ENCODE measurements at places on chromosomes 12 and 14.

- DNase-seq: no peak
Observed at GRCh38 chr14:73851000-73851399, 631 bp upstream of the PTGR2 start.

- no peak for DNase-seq
Observed at GRCh38 chr12:99281277-99281676, 366.3 kb upstream of the GARIN6 start.

DNA sequence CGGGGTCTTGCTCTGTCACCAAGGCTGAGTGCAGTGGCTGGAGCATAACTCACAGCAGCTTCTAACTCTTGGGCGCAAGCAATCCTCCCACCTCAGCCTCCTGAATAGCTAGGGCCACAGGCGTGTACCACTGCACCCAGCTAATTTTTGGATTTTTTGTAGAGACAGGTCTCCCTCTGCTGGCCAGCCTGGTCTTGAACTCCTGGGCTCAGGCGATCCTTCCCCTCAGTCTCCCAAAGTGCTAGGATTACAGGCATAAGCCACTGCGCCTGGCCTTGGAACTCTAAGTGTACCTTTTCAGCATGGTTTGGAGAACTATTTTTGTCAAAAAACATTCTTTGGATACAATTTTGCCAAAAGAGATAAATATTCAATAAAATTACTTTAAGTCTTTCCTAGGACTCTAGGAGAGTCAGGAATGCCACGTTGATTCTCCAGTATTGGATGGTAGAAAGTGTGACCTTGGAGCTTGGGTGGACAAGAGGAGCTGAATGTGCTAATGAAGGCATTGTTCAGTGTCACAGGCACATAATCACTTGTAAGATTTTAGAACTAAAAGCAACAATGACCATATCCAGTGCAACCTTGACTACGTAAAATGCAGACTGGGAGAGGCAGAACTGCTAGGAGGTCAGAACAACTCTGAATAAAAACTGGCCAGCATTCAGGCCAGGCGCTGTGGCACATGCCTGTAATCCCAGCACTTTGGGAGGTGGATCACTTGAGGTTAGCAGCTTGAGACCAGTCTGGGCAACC lies 2.8 kb downstream of the SRSF9 start:
- DNase-seq: no peak

GRCh38 chr12:18165889-18166288 lies 75.9 kb upstream of the RERGL start:
- DNase-seq: no peak

DNA sequence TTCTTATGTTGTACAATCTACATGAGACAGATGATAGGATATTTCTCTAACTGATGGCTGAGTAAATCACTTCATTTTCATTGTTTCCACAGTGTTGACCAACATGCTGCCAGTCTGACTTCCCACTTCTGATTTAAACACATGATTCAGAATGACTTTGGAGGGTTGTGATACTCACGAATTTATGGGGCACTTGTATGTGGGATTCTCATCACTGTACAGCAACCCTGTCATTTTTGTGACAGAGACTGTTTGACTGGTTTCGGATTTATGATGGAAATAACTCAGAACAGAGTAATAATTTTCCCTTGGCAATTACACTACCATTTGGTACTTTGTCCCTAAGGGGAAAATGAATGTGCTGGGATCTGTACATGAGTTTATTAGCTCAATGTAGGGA lies 333.8 kb downstream of the TRHDE start:
- no peak for DNase-seq

- no peak for DNase-seq
Observed at GRCh38 chr12:120839503-120839902, 64.7 kb downstream of the SPPL3 start.

GRCh38 chr12:49428793-49429192 lies 61.5 kb downstream of the SPATS2 start:
- DNase-seq: no peak

- DNase-seq: no peak
Observed at GRCh38 chr12:26749781-26750180, 83.2 kb downstream of the ITPR2 start.

DNA sequence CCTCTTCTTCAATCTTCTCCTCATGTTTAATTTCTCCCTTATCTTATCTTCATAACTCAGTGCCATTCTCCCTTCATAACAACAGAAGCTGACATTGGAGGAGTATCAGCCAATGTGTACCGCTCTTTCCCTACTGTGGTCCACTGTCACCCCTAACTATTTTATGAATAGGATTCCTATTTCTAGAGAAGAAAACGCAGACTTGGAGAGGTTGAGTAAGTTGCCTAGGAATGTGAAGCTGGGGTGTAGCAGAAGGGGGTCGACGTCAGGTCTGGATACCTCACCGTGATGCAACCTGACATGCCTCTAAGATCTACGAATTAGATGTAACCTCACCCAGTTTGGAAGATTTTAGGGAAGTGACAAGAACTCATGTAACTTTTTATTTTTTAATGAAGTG lies 17.1 kb downstream of the LMO3 start:
- no peak for DNase-seq

DNA sequence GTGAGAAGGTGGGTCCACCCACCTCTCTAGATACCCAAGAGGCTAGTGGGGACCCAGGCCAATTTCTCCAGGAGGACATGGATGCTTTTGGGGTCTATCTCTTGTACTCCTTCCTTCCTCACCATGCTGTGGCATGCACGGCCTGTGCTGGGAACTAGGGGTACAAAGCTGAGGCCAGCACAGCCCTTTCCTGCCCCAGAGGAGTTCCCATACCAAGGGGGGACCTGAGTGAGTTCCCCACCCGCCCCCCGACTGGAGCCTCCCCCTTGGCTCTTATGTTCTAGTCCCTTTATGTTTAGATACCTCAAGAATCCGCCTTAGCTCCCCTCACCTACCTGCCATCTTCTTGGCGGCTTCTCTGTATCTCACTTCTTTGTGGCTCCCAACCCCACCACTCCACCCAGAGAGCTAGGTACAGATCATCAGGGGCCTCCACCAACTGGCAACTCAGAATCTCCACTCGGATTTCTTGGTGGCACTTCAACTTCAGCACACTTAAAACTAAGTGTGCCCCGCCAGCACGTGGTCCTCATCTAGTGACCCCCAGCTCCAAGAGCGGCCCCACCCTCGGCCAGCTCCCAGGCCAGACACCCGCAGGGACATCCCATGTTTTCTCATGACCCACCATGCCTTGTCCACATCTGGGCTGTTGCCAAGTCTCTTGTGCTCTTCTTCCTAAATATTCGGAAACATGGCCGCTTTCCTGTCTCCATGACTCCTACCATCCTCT lies 115.2 kb upstream of the RTL1 start:
- DNase-seq: no peak

GRCh38 chr12:6375269-6376078 lies at the start of gene SCNN1A:
SCNN1A (minus strand) TSS chr12:6375563; CDS start chr12:6374783, 780 bp downstream.
- no peak for DNase-seq

DNA sequence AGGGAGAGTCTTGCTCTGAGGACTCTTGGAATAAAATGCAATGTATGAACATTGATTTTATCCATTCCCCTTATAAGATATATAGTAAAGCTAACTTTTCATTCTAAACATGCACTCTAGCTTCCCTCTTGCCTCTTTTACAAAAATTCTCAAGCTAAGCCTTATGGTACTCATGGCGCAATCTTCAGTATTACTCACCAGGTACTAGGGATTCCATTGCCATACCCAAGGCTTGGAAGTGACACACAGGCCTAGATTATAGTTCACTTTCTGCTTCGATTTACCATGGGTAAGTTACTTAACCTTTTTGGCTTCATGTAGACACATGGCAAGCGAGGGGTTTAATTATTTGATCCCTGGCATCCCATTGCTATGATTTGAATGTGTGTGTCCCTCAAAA lies 331.5 kb downstream of the LRIG3 start:
- DNase-seq: no peak

Measured in stimulated activated CD4-positive, alpha-beta T cell treated with anti-CD3 and anti-CD28 coated beads, TNF-alpha, amount 100 ng/mL, for 4 hours (primary cell).